ENCODE measurements at places on chromosomes 16 and 17.

- no peak for DNase-seq
These were observed 30.7 kb upstream of the MED9 start for GRCh38 chr17:17445925-17446665.

GRCh38 chr17:79911430-79912399 lies 72.5 kb upstream of the CBX4 start:
- DNase-seq = no peak

- no peak for DNase-seq
These were observed 96.3 kb upstream of the ZNF750 start for GRCh38 chr17:82935966-82936767.

- no peak for DNase-seq
These were observed 11.8 kb downstream of the COX6A2 start for GRCh38 chr16:31416371-31416770.

DNA sequence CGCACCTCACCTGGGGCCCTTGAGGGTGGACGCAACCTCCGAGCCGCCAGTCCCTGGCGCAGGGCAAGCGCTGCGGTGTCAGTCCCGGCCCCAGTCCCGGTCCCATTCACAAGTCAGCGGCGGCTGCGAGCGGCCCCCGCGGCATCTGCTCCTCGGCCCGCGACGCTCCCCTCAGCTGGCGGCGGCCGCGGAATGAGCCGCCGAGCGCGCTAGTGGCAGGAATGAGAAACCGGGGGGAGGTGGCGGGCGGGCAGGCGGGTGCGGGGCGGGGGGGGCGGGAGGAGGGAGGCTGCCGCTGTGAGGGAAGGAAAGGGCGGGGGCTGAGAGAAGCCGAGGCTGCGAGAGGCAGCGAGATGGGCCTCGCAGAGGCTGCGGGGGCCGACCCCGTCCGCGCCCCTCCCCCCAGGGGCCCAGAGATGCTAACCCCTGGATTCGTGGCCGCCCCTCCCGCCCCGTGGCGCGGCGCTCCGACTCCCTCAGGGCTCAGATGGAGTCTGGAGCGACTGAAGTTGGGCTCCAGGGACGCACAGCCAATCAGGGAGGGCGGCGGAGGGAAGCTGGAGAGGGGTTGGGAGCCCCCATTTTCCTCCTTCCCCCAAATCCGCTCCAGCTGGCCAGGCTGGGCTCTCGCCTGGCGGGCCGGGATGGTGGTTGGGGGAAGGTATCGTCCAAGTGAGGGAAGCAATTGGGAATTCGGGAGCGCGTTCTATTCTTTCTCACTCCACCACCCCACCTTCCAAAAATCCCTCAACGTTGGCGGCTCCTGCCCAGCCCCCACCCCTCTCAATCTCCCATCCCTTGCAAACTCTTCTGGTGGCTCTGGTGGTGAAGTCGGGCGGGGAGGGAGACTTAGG lies at the start of gene CDH11:
Gene CDH11 (minus strand): TSS at position 194 of the 854 bp plus-strand sequence. CDS start 117,194 bp downstream, outside the sequence.
- no peak for DNase-seq

Data from CD4-positive, alpha-beta T cell treated with Interleukin-2 at 100 ng/mL for 4 hours (primary cell).